ENCODE measurements at places on chromosomes 11 and 22. TPM values are rescaled to one million over a fixed set of nuclear protein-coding genes. Genes with fewer than 3 reads are reported as not detected.
A peak's percentile ranks its signal among the peaks of the same experiment; 100 is the strongest.

DNA sequence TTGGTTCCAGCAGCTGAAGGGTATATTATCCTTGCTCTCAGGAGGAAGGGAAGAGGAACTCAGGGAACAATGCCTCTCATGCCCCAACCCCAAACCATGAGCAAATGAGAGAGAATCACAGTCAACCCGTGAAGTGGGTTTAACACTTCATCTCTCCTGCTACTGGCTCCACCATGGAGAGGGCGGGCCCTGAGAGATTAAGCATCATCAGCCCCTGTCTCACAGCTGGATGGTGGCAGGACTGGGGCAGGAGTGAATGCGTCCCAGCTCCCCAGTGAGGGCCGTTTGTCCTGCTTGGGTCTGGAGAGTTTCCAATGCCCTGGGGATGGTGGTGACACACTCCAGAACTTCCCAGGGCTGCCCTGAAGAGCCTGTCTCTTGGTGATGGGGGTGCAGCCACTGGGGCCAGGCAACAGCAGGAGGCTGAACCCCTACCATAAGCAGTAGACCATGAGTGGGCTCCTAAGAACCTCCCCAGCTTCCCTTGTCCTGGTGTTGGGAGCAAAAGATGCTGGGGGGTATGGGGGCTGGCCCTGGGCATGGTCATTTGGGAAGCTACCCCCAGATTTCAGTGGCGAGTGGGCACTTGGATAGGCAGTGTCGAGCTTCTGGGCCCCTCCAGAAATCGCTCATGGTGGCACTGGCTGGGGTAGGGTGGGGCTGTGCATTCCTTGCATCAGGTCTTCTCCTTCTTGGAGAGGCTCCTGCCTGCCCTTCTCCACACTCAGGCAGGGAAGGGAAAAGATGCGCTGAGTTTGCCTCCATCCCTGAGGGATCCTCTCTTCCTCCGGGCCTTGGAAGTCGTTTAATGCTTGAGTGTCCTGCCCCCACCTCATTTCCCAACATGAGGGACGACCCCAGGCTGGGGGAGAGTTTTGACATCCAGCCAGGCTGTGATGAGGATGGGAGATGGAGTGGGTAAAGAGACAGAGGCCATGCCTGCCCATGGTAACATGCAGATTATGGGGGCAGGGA, 157.5 kb downstream of the ST3GAL4 start:
- no peak for DNase-seq

- DNase-seq: no peak
Observed at GRCh38 chr11:57485217-57485990, 25.1 kb downstream of the RTN4RL2 start.

The KRTAP5-9 gene
- not detected for total RNA-seq

GRCh38 chr22:46078241-46079092, 71.9 kb upstream of the PPARA start:
- peak; percentile 81 for DNase-seq

DNA sequence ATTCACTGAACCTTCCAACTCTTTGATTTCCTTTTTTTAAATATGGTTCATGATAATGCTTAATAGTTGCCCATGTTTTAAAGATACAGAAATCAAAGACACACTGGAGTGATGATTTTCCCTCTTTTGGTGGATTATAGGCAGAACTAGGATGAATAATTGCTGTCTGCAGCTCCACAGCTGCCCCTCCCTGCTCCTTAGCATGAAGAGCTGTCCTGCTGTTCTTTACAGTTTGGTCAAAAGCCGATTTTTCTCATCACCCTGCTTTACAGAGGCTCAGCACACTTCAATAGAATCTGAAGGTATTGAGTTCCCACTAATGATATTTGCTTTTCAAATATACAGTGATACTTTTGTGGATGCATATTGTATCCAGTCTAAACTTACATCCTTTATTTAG, 202.6 kb downstream of the AASDHPPT start:
- no peak for DNase-seq

DNA sequence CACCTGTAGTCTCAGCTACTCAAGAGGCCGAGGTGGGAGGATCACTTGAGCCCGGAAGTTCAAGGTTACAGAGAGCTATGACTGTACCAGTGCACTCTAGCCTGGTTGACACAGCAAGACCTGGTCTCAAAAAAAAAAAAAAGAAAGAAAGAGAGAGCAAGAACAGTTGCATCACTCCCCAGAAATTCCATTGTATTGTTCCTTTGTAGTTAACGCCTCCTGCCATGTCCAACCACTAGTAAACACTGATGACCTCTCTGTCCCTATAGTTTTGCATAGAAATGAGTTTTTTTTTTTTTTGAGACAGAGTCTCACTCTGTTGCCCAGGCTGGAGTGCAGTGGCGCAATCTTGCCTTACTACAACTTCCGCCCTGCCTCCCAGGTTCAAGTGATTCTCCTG, 10.8 kb downstream of the PATL1 start:
- DNase-seq: peak; percentile 3

- DNase-seq: no peak
Observed at GRCh38 chr11:4886186-4886585, 4.5 kb downstream of the OR51T1 start.

- no peak for DNase-seq
Observed at GRCh38 chr11:1878137-1879031, 13.3 kb downstream of the PRR33 start.

GRCh38 chr11:16215352-16215751, 141.0 kb downstream of the SOX6 start:
- no peak for DNase-seq

The TRIM51 gene
- total RNA-seq: not detected

All from dermis microvascular lymphatic vessel endothelial cell (primary cell).